Astrocyte (in vitro differentiated cells and primary cell): ENCODE measurements at places on chromosomes 16 and 17.

DNA sequence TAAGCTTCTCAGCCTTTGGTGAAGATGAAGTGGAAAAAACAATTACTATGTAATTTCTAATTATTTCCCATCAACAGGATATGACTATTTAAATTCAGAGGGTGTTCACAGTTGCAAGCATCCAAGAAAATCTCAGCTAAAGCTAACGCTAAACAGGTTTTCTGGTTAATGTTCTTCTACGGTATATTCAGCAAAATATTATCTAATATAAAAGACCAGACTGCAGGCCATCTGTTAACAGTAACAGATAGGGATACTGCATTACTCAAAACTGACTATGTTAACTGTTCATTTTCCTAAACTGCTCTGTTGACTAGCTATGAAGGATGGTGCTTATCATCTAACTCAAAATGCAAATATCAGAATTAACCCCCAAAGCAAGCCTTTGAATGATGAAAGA lies 32.8 kb downstream of the GLG1 start:
- DNase-seq: no peak

DNA sequence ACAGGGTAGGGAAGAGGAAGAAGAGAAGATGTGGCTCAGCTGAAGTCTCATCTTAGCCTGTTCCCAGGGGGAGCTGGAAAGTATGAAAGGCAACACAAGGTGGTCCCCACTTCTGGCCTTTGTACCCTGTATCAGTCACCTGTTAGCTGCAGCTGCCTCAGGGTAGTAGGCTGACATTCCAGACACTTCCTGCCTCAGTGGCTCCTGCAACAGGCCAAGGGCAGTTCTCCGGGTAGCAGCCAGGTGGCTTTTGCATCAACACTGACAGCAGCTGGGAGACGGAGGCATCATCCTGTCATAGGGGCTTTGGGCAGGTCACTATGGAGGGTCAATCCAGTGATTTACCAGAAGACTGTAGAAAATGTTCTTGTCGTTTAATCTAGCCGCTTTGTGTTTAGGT lies 124.0 kb downstream of the RGS9 start:
- no peak for DNase-seq

GRCh38 chr17:20103454-20104446 lies 94.6 kb downstream of the SPECC1 start:
- no peak for DNase-seq

GRCh38 chr16:58516768-58517107 lies 1.4 kb downstream of the SETD6 start:
- no peak for DNase-seq

DNA sequence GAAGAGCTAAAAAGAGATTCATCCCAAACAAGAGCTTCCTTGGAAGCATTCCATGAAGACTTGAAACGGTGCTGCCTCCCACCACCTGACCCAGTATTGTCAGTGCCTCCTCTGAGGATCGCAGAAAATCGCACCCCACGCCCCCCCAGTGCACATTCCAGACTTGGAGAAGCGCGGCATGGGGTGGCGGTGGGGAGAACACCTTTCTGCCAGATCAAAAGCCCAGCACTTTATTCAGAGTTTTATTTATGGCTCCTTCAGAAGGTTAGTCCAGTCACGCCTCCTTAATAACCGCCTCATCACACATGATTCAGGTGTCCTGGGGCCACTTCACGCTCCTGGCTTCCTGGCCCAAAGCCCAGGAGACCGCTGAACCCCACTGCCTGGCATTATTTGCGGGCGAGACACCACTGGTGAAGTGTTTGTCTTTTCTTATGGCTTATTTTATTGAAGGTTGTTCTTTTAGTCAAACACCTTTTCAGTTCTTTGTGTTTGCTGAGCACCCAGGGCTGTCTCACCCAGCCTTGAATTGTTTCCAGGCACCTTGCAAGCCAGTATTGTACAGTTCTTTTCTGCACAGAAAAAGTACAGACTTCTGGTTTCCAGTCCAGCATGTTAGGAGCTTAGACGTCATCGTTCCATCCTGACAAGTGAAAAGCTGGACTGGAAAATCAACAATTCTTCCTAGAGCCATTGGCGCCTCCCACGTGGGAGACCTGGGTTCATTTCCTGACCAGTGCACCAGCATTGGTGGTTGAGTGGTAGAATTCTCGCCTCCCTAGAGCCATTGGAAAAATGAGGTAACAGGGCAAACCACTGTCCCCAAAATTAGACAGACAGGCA lies 79.6 kb upstream of the CACNG5 start:
- DNase-seq: no peak

DNA sequence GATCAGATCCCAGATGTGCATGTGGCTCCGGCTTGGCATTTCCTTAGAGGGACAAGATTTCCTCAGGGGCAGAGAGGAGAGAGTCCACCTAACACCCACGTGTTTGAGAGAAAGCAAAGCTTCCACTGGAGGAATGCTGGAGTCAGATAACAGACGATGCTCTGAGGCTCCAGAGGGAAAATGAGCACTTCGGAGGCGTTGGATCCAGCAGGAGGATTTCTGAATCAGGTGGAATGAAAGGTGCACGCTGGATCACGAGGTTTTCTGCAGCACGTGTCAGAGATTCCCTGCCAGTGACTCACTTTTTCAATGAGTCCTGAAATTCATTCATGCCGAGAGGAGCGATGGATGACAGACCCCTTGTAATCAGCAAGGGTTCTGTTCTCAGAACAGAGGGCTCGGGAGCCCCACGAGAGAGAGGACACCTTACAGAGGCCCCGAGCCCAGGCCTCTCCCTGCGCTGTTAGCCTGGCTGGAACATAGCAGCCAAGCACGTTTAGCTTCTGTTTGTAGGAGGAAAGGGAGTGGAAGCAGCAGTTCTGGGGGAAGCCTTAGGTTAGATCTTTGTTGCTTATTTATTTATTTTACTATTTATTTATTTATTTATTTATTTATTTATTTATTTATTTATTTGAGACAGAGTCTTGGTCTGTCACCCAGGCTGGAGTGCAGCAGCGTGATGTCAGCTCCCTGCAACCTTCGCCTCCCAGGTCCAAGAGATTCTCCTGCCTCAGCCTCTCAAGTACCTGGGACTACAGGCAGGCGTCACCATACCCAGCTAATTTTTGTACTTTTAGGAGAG lies 49.3 kb upstream of the JPH3 start:
- peak; percentile 25 for DNase-seq

DNA sequence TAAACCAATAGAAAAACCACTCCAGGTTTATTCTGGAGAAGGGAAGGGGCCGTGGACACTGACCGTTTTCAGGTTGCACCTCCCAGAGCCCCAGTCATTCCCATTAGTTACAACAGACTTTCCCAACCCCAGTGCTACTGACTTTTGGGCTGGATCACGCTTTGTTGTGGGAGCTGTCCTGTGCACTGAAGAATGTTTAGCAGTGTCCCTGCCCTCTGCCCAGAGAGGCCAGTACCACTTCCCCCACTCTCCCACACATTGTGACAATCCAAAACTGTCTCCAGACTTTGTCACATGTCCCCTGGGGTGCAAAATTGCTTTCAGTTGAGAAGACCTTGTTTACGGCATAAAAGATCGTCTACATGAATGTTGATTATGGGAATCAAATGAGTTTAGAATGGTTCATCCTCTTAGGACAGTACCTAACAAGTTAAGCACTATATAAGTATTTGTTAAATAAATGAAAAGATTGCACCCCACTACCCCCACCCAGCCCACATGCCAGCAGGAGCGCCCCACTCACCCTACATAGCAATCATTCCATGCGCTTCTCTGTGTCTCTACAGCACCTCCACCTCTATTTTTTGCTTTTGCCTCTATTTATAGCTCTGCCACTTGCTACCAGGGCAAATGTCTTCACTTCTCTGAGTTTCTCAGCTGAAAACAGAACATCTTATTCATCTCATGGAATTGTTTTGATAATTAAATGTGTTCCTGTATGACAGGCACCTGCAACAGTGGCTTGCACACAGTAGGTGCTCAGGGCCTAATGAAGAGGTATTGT lies 104.9 kb downstream of the AXIN2 start:
- no peak for DNase-seq

DNA sequence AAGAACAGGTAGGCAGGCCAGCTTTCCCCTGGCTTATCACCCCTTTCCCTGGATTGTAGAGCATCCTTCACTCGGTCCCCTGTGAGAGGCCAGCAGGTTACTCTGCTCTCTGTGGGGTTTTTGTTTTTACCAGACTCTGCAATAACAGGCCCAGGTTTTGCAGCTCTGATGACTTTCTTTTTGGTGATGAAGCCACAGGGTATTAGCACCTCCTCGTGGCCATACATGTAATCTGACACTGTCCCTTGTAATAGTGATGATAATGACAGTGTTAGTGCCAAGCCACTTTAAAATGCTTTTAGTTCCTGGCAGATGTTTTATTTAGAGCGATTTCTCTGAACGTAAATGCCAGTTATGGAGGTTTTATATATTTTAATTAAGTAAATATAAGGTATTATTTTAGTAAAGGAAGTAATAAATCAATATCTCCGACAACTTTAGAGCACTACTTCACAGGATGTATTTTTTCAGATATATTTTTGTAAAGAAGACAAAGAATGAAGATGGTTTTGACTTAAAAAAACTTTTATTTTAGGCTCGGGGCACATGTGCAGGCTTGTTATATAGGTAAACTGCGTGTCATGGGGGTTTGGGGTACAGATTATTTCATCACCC lies 38.0 kb upstream of the CPHXL start:
- DNase-seq: peak; percentile 47

- no peak for DNase-seq
These were observed 26.1 kb downstream of the GAS7 start for GRCh38 chr17:10172241-10172741.

DNA sequence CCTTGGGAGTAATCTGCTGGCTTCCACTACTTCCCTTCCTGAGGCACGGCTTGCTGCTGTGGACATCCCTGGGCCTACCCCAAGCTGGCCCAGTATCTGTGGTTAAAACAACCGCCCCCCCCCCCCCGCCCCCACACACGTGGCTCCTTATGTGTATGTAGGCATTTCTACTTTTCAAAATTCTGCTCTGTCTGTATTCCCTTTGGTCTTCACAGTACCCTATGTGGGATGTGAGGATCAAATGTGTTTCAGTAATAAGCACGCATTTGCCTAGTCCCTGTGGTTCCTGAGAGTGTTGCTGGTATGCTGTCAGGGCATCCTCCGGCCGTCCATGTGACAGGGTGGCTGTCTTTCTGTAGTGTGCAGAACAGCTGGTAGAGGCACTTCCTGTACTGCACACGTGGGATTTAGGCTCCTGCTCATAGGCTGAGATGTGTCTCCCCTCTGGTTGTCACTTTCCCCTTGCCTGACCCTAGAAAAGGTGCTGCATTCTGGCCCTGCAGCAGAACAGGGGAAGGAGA lies 2.2 kb downstream of the NT5M start:
- no peak for DNase-seq

- DNase-seq: peak; percentile 61
These were observed 116.3 kb downstream of the USP22 start for GRCh38 chr17:20926532-20926931.

GRCh38 chr17:51362811-51363585 lies 102.7 kb downstream of the UTP18 start:
- DNase-seq: no peak

GRCh38 chr16:83818276-83818675 lies 10.5 kb downstream of the HSBP1 start:
- DNase-seq: no peak

DNA sequence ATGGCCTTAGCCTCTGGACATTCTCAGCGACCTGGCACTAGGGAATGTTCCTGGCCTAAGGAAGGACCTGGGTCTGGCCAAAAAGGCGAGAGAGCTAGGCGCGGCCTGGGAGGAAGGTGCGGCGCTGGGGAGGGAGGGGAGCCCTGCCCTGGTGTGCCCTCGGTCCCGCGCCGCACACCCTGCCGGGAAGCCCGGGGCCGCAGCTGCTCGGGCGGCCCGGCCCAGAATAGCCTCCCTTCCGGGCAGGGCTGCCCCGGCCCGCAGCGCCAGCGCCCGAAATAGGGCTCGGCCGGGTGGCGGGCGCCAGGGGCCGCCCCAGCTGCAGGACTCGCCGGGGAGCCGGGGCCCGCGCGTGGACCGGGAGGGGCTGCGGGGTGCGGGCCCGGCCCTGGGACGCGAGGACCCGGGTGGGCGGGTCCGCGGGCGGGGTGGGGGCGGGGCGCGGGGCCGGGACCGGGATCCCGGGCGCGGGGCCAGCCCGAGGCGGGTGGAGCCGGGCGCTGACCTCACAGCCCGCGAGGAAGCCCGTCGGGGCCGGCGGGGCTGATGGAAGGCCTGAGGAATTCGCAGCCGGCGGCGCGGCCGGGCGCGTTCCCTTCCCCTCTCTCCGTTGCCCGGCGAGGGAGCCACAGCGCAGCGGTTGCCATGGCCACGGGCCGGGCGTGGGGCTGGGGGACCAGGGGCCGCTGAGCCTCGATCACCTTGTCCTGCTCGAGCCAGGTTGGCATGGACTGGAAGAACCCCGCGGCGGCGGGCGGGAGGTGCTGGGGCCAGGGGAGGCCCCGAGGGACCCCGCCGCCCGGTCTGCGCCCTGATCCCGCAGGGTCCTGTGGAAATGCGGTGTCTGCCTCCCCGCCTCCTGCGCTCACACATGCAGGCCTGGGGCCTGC lies 18.1 kb downstream of the SOCS3 start:
- peak; percentile 68 for DNase-seq
